ENCODE measurements at places on chromosomes 7 and 10.

- DNase-seq, result no peak
Measured at GRCh38 chr10:118595598-118596425, at the start of gene PRLHR. Gene PRLHR (minus strand): TSS chr10:118595648. CDS start chr10:118595244, 404 bp downstream.

GRCh38 chr10:113620511-113620910 is 43.3 kb downstream of the NRAP start:
- DNase-seq, result no peak

DNA sequence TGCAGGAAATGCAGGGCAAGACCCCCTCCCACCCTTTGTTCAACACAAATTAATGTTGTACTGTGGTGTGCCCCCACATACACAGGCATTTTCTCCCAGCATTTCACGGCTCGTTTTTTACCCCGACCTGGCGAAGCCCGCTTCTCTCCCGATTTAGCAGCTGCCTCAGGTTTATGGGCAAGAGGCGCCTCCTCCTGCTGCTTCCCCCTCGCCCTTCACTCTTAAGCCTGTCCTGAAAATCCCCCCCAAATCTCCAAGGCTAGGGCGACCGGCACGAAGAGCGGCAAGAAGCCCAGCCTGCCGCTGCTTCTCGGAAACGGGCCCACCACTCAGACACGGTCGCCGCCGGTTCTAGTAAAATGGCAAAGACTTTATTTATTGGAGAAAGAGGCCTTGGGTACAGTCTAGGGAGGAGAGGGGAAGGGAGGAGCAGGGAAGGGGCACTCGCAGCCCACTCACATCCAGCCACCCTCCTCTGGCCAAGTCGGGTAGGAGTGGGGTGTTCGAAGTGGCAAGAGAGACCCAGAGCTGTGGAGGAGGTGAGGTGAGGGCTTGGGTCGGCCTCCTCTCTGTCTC is 3.3 kb downstream of the LBX1 start:
- no peak for DNase-seq

GRCh38 chr10:97635577-97635976 is 2.3 kb upstream of the MORN4 start:
- DNase-seq, result no peak

DNA sequence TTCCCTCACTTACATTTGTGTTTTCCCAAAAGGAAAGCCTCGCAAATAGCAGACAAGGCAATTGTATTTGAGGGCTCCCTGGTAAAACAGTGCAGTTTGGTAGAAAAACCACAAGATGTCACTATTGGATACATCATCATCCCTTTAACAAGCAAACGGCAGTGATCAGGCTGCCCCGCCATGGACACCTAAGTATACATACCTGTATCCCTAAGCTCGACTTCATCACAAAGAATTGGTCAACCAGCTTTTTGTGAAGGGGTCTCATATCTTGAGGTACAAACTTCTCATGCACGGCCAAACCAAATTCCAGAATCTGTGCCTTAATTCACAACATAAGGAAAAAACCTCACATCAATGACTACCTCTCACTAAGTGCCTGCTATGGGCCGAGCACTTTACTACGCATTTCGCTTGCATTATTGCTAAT is 179.5 kb upstream of the IMMP2L start:
- DNase-seq, result peak; percentile 7

DNA sequence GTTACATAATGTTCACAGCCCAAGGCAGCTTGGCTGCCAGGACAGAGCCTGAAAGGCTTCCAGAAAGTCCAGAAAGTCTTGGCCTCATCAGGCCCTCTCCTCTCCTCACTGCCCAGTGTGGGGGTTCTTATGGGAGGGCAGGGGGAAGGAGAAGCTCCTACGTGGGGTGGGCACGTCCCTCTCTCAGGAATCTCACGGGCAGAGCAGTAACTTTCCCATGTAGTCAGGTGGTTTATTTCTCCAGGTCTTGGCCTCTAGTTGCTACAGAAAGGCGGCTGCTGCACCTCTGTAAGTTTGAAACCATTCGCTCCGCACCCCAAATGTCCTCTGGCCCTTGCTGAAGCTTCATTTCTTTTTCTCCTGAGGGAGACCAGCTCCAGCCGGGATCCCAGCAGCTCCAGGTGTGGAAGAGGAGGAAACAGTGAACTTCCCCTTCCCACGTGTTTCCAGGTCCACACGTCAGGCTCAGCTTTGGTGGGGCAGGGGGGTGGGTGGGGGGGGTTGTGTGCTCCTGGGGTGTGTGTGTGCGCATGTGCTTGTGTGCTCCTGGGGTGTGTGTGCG is 320.3 kb downstream of the WDR37 start:
- no peak for DNase-seq
